ENCODE measurements at places on chromosomes 1 and 21. TPM values are rescaled to one million over a fixed set of nuclear protein-coding genes. Genes with fewer than 3 reads are reported as not detected.

DNA sequence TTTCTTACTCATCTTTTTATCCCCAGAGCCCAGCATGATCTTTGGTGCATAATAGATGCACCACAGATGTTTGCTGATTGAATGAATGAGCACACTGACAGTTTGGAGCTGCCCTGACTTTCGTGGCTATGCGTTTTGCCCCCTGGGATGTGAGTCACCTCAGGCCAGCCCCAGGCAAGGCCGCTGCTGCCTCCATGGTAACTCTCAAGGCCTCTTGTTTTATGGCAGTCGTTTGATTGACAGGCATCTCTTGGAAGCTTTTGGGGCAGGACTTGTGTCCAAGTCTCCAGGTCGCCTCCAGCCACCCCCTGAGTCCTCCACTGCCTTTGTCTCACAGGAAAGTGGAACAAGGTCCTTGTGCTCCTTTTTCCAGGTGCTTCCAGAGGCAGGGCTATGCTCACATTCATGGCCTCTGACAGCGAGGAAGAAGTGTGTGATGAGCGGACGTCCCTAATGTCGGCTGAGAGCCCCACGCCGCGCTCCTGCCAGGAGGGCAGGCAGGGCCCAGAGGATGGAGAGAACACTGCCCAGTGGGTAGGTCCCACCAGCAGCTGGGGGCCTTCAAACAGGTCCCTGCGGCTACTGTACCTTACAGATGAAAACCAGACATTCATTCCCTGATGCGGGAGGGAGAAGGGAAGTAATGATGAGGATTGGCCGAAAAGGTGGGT is 11.2 kb downstream of the PSEN2 start:
- DNase-seq, result no peak

GRCh38 chr1:3271866-3272265 is 182.6 kb upstream of the ARHGEF16 start:
- DNase-seq, result no peak

- no peak for DNase-seq
Observed at GRCh38 chr1:158893654-158894053, 37.7 kb upstream of the PYHIN1 start.

DNA sequence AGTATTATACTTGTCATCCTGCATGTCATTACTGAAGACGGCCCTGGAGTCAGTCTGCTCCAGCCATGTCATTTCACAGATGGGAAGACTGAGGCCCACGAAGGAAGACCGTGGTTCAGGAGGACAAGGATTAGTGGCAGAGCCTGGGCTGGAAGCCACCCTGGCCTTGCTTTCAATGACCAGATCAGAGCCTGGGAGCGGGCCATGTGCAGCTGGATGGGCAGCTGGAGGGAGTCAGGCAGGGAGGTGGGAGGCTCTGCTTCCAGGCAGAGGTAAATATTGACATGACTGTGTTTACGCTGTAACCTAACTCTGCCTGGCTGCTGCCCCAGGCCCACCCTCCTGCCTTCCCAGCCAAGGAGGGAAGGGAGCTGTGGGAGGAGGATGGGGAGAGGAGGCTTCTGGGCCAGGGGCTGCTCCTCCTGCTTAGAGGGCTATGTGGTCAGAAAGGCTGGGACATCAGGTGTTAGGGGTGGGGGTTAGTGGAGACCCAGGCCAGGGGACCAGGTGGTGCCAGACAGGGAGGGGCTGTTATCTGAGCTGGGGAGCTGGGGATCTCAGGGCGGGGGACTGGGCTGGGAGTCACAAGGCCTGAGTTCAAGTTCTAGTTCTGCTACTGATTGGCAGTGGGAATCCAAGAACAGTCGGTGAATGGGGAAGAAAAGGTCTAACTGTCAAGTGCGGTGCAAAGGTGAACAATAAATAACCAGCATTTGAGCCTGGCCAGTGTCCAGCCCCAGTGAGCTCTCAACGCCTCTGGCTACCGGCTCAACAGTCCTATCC is 48.5 kb upstream of the ECE1 start:
- DNase-seq, result peak; percentile 83

DNA sequence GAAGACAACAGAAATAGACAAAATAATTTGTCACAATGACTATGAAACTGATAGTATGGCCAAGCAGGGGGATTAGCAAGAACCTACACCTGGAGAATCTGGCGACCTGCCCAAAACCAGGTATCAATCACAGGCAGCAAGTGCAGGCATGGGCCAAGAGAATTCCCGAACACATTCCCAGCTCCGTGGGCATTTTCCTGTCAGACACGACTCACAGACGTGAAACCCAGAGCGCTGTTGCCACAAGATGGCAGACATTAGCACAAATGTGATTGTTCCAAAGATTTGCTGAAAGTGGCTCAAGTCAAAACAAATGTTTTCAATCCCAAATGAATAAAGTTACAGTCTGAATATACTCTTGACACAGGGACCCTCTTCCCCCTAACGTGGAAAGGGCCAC is 36.8 kb downstream of the HLCS start:
- no peak for DNase-seq

DNA sequence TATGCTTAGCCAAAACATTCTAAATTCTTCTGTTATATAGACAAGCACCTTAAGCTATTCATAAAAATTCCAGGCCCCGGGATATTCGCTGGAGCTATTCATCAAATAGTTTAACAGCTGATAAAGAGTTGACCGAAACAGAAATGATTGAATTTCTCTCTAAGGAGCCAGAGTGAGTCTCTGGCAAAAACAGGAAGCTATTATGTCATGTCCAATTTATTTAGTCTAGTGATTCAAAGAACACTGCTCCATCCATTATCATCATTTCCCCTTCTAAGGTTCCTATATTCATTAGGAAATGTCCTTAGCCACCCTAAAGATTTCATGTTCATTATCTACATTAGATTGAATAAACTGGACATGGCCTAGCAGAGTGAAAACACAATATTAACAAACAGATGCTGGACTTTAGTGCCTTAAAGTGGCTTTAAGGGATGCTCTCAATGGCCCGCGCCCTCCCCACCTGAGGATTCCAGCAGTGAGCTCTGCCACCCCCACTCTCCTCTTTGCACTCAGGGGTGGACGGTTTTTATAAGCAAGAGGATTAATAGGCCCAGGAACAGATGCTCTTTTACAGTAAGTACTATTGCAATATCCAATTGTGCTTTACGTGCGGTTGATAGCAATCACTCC is 122.1 kb upstream of the RGS1 start:
- DNase-seq, result no peak

NCAM2 gene
- 7.9 TPM for polyA plus RNA-seq
